T-cell (primary cell): ENCODE measurements at places on chromosomes 3 and 15.

- DNase-seq = no peak
Observed at GRCh38 chr3:50150863-50151686, 4.0 kb upstream of the SEMA3F start.

DNA sequence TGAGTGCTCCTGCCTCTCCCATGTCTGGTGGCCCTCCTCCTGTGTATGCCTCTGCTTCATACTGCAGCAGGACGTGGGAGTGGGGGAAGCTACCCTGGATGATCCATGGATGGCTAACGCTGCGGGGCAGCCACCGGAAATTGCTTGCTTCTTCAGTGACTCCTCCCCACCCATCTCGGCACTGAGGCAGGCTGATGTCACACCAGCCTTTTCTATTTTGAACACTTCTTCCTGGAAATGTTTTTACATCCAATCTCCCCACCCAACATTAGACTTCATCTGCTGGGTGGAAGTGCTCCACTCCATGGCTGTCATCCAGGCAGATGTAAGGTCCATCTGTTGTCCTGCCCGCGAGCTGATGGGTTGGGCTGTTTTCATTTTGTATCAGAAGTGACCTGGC is 58.9 kb upstream of the MUC13 start:
- no peak for DNase-seq

DNA sequence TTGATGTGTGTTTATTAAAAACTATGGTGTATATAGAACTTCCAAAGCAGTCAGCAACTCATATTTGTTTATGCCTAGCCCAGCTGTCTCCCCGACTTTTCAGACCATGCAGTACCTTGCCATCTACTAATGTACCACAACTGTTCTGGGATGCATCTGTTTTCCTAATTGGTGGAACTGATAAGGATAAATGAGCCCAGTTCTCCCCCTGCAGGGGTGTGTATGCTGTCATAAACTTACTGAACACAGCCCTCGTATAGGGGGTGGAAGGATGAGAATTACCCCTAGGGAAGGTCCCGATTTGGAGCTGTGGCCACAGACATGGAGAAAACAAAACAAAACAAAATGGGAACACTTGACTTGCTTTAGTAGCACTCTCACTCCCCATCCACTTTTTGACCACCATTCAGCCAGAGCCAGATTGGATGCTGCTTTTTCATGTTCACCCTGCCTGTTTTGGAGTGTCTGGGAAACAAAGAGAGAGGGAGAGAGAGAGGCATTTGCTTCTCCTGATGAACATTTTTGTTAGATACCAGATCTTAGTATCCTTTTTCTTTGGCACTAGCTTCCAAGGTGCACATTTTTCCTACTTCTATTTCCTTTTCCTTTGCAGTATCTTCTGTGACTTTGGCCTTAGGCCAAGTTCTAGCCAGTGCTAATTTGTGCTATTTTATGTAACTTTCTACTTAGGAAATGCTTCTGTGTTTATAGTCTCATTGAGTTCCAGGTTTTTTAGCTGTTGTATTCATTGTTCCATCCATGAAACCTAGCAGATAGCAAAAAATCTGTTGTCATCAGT is 29.1 kb downstream of the CADM2 start:
- no peak for DNase-seq

- DNase-seq = no peak
Observed at GRCh38 chr3:98761643-98762229, 1.4 kb upstream of the ST3GAL6 start.

DNA sequence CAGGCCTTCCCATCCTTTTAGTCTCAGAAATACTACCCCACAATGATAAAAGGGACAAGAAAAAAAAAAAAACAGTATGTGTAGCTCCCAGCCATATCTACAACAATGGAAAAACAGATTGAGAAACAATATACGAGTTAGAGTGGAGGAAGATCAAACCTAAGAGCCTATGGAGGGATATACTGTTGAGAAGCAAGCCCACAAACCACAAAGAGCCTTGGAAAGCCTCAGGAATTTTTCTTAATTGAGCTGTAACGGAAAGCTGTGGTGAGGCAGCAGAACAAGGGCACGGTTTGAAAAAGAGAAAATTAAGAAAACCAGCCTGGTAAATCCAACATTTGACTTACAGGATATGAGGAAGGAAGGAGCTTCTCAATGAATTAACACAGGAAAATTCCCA is 21.4 kb downstream of the KPNA1 start:
- no peak for DNase-seq

- DNase-seq = no peak
Observed at GRCh38 chr3:194572944-194573491, 60.2 kb downstream of the TMEM44 start.

DNA sequence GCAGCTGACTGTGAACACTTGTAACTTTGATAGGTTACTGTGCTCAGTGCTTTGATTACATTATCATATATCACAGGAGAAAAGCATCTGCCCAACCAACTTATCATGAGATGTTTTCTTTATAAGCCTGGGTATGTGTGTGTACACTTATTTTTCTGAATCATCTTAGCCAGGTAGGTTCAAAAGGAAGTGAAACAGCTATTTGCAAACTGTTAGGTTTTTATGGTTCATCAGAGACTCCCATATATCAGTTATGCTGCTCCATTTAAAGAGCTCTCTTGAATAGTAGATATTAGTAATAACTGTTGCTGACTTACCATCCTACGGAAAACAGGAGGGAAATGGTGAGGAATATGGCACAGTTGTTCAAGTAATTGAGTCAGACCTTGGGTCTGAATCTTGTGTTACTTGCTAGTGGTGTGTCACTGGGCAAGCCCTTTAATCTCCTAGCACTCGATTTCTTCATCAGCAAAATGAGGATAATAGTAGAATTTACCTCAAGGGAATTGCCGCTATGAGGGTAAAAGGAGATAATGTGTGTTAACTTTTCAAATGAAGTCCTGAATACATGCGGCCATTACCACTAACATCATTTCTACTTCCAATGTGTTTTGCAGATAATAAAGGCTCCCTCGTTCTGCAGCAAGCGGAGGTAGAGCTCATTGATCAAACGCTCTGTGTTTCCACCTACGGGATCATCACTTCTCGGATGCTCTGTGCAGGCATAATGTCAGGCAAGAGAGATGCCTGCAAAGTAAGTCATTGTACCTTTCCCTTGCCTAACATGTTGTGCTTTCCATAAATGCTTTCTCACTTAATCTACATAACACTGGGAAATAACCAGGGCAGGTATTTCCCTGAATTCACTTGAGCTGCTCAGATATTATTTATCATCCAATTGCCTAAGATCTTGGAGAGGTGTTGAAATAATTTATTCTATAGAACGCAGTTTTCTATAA is 7.8 kb upstream of the C3orf52 start:
- DNase-seq = no peak

DNA sequence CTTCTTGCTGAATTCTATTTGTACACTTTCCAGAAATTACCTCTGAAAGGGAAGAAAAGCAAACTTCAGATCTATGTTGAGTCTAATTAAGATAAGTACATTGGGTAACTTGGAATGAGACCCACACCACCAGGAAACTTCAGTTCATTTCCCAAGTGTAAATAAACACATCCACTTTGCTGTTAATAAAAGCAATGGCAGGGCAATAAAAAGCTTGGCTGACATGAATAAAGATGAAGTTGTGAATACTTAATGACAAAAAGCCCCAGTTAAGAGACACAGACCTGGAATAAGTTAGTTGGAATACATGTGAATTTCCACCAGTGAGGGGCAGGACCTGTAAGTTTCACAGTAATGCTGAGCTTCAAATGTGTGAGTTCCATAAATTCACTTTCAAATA is 83.3 kb downstream of the MEX3B start:
- no peak for DNase-seq

DNA sequence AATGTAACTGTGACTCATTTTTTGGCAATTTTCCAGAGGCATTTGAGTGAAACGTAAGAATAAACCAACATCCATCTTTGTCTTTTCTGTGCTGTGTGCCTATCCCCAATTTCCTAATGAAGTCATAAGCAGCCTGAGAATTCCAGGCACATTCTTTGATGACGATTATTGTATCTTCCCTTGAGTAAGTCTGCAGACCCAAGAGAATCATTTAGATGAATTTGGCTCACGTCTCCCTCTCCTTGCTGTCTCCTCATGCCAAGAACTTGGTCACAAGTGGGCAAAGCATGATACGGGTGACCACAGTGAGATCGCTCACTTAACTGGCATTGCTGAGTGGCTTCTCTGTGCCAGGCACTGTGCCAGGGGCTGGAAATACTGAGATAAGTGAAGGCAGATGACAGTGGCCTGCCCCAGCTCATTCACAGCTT is 384.5 kb upstream of the IL12A start:
- no peak for DNase-seq

- DNase-seq = no peak
Observed at GRCh38 chr3:50275996-50276761, 2.7 kb upstream of the LSMEM2 start.

DNA sequence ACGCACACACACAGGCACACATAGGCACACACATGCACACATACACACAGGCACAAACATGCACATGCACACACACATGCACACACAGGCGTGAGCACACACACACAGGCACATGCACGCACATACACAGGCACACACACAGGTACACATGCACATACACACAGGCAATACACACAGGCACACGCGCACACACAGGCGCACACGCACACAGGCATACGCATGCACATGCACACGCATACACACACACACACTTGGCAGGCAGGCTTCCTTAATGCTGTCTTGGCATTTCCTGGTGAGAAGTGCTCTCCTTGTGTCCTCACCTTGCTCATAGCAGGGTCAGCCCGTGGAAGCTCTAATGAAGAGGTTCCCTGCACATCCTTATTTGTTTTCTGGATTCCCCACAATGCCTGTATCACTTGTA is 8.4 kb upstream of the SLCO2A1 start:
- no peak for DNase-seq

DNA sequence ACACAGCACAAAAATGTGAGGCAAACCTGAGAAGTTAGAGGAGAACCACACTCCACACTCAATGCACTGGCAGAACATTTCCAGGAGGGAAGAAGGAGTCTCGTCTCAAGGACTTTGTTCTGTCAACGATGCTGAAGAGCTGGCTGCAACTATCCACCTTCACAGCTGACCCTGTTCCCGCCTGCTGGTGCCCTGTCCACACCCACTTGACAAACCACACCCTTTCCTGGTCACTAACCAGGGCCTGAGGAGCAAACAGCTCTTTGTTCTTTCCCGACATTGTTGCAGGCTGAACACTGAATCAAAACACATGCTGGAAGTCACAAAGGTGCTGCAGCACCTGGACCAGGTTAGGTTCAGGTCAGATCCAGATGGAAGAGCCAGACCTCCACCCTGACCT is 92.6 kb upstream of the ARRDC4 start:
- DNase-seq = no peak

GRCh38 chr15:99052205-99052604 is 44.6 kb upstream of the PGPEP1L start:
- DNase-seq = no peak

- no peak for DNase-seq
Observed at GRCh38 chr3:64144241-64144900, 80.9 kb downstream of the PRICKLE2 start.

DNA sequence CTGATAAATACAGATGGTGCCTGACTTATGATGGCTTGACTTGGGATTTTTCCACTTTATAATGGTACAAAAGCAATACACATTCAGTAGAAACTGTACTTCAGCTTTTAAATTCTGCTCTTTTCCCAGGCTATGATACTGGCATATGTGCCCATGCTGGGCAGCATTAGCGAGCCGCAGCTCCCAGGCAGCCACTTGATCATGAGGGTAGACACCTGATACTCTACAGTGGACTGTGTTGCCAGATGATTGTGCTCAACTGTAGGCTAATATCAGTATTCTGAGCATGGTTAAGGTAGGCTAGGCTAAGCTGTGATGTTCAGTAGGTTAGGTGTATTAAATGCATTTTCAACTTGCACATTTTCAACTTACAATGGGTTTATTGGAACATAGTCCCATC is 17.7 kb upstream of the FEM1B start:
- DNase-seq = no peak

DNA sequence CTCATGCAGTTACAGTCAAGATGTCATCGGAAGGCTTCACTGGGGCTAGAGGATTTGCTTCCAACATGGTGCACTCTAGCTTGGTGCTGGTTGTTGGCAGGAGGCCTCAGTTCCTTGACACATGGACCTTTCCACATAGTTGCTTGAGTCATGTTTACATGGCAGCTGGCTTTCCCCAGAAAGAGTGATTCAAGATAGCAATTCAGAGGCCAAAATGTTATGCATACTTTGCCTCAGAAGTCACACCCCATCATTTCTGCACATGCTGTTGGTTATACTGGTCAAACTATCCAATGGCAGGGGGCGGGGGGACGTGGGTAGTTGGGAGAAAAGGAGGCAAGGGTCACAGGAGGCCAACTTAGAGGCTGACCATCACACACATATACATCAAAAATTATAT is 58.7 kb downstream of the FOXB1 start:
- no peak for DNase-seq

DNA sequence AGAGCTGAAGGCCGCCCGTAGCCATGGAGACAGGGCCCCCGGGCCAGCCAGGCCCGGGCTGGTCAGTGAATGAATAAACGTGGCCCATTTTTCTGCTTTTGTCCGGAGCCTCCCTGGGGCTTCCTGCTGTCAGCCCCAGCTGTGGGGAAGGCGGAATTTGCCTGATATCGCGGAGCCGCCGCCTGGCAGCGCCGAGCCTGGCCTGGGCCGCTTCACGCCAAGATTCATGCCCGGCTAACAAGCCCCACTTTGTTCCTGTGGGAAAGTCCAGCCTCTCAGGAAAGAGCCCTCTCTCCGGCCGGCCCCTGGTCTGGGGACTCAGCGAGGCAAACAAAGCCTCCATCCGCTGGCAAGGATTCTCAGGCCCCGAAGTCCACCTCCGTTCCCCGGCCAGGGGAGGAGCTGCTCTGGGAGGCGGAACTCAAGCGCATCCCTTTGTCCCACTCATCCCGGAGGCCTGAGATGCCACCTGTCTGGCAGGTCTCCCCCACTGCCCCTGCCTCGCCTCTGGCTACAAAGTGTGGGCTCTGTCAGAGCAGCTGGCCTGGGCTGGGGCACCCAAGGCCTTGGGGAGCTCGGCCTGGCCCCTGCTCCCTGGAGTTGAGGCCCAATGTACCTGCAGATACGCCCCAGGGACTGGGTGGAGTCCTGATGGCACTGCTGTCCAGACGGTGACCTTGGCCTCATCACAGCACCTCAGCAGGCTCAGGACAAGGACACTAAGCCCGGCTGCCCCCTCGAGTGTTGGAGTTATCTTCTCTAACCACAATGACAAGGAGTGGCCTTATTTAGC is 51.6 kb upstream of the SLC6A11 start:
- DNase-seq = no peak

DNA sequence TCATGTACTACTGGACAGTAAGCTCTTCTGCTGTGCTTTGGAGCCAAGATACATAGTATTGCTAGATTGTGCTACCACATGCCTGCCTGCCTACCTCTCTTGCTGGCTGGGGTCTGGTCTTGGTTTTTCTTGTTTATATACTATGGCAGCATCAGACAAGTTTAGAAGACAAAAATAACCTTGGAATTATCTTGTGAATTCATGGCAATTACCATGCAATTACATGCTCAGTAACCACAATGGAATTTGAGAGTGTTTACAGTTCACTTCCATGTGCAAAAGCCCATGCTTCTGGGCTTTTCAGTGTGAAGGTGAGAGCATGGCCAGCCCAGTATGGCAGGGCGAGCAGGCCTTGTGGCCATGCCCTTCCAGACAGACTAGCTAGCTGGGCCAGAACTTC is 48.0 kb upstream of the C15orf61 start:
- DNase-seq = no peak

GRCh38 chr15:52011711-52012144 is 7.3 kb upstream of the MAPK6 start:
- DNase-seq = no peak
